NCI-H446 treated with DMSO at 0.1 percent for 48 hours (cell line): ENCODE measurements at places on chromosomes 1 and 21.

DNA sequence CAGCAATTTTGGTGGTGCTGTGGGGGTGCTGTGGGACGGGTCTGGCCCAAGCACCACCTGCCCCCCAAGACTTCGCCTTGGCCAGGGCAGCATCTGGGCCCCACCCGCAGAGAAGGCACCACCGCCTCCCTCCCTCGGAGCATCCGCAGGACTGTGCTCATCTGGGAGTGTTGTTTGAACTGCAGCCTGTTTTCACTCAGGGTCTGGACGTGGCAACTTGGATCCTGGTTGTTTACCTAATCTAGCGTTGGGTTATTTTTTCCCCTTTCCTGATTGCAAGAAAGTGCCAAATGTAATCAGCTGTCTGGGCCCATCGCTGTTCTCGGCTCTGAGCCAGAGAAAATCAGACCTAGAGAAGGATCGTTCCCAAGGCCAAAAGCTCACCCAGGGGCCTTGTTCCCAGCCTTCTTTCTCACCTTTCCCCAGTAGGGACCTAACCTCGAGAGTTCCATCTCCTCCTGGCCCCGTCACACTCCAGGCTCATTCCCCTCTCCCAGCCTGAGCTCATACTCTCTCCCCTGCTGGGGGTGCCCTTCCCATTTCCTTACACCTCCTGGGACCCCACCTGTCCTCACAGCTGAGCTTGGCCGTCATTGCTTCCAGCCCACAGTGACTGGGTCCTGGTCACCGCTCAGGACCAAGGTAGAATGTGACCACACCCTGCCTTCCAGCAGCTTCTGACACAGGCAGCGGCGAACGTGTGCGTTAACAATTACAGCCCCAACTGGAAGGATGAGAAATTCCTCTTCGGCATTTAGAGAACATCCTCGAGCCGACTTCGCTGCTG lies 72.0 kb upstream of the FAM20B start:
- DNase-seq = peak; percentile 47

GRCh38 chr1:27550510-27551169 lies 53.3 kb downstream of the AHDC1 start:
- DNase-seq = no peak

DNA sequence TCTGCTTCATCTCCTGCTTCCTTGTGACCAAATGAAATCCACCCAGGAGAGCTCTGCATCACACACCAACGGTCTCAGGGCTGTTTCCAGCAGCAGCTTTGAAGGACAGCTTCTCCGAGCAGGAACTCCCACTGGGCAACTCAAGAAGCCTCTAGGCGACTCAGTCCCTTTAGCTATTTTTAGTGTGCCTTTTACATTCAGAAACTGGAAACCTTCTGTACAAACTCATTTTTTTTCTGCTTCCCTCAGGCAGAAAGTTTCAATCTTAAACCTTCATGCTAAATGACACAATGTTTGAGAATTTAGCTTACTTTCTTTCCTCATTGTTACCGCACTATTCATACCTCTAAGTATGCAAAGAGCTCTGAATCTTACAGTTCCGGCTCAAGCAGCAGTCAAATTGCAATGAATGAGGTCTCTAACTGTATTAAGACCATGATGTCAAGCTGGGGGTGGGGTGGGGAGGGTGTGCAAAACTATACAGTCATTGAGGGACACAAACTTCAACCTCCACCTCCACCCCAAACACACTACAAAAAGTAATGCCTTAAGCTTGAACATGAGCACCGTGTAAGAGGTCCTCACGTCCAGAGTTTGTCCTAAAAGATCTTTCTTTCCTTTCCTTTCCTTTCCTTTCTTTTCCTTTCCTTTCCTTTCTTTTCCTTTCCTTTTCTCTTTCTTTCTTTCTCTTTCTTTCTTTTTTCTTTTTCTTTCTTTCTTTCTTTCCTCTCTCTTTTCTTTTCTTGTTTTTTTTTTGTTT lies 16.4 kb upstream of the TARBP1 start:
- no peak for DNase-seq

- DNase-seq = no peak
Observed at GRCh38 chr21:35925497-35925896, 134.8 kb downstream of the SETD4 start.

DNA sequence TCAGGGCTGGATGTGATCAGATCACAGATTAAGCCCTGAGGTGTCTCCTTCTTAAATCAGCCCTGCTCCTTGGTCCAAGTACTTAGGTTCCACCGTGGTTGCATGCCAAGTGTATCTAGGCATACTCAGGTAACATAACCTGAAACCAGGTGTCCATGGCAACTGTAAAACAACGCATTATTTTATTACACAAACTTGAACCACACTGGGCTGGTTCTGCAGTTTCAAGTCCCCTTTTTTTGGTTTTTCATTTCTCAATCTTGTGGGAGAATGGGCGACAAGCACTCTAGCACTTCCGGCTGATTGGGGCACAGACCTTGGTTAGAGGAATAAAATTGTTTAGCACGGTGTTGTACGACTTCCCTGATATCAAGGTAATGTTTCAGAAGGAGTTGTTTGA lies 65.2 kb downstream of the GBP6 start:
- no peak for DNase-seq

- no peak for DNase-seq
Observed at GRCh38 chr21:15365751-15366392, 301.1 kb upstream of the NRIP1 start.

DNA sequence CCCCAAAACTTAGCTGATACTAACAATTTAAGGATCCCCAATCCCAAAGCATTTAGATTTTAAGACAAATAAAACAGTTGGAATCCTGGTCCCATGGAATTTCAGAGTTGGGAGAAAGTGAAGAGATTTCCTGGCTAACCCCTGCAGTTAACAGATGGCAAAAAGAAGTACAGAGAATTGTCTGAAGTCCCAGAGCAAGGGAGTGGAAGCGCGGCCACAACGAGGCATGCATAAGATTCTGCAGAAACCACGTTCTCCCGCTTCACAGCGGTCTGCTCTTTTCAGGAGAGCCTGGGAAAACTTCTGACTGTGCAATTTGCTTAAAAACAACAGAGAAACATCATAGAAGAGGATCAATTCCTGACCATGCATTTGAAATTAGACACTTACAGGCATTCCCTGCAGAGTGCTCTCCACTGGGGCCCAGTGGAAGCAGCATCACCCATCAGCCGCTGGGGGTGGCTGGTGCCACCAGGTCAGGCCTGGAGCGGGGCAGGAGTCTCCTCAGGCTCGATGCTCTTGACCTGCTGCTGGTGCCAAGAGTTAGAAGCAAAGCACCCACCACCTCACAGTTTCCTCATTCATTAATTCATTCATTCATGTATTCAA lies 226.7 kb upstream of the POU3F1 start:
- no peak for DNase-seq

GRCh38 chr21:27103768-27104167 lies 136.9 kb upstream of the ADAMTS5 start:
- no peak for DNase-seq

DNA sequence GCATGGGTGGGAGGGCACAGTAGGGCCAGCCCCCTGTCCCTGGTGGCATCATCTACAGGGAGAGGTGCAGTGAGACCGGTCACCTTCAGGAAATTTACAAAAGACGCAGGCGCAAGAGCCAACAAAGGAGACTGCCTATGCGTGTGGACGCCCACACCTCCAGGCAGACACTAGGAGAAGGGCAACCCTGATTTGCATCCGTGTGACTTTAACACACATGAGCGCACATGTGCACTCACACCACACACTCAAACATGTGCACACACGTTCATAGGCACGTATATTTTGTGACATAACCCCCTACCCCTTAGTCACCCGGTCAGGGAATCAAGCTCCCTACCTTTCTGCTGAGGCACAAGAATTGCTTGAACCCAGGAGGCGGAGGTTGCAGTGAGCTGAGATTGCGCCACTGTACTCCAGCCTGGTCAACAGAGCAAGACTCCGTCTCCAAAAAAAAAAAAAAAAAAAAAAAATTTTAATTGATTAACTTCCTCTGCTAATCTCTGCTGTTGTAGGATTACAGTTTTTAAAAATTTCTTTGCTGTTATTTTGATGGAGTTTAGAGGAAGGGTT lies 84.7 kb upstream of the SLC25A33 start:
- no peak for DNase-seq
